WTC11 (cell line): ENCODE measurements at places on chromosomes 12 and 14.
A peak's percentile ranks its signal among the peaks of the same experiment; 100 is the strongest.

- DNase-seq, result no peak
Observed at GRCh38 chr12:50580436-50580835, 75.7 kb downstream of the DIP2B start.

DNA sequence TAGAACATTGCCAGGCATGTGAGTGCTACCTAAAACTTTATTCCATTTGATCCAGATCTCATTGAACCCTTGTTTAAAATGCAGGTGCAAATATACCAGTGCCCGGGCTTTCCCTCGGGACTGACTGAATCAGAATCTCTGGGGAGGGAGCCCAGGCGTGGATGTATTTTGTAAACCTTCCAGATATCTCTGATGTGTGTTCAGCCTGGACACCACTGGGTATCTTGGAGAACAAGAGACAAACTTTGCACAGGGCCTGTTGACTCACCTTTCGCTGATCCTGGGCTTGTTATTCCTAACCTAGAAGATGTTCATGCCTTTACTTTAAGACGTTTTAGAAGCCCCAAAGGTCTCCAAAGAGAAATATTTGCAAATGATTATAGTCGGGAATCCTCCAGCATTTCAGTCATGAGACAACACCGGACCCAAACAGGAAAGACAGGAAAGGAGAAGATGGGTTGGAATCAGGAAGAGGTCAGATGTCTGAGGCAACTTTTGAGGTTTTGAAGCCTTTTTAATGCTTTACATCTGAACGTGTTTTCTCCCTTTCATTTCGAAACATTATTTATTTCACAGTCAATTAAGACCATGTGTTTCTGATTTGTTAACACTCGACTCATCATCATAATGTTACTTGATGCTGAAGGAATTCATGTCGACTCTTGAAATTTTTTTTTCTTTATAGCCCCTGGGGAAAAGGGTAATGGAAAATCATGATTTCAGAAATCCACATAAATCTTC is 118.6 kb downstream of the PLXNC1 start:
- no peak for DNase-seq

GRCh38 chr12:8678661-8679111 is 16.1 kb upstream of the MFAP5 start:
- DNase-seq, result no peak

DNA sequence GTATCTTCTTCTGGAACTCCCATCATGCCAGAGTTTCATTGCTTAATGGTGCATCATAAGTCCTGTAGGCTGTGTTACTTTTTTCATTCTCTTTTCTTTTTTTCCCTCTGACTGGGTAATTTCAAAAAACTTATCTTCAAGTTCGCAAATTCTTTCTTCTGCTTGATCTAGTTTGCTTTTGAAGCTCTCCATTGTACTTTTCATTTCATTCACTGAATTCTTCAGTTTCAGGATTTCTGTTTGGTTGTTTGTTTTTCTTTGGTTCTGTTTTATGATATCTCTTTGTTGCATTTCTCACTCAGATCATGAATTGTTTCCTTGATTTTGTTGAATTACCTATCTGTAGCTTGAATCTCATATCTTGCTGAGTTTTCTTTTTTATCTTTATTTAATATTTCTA is 83.3 kb upstream of the PRMT8 start:
- no peak for DNase-seq

- DNase-seq, result peak; percentile 67
Observed at GRCh38 chr12:111211910-111212757, 156.8 kb downstream of the PHETA1 start.
